Ecto neural progenitor cell (in vitro differentiated cells): ENCODE measurements at places on chromosomes 6 and 20.

DNA sequence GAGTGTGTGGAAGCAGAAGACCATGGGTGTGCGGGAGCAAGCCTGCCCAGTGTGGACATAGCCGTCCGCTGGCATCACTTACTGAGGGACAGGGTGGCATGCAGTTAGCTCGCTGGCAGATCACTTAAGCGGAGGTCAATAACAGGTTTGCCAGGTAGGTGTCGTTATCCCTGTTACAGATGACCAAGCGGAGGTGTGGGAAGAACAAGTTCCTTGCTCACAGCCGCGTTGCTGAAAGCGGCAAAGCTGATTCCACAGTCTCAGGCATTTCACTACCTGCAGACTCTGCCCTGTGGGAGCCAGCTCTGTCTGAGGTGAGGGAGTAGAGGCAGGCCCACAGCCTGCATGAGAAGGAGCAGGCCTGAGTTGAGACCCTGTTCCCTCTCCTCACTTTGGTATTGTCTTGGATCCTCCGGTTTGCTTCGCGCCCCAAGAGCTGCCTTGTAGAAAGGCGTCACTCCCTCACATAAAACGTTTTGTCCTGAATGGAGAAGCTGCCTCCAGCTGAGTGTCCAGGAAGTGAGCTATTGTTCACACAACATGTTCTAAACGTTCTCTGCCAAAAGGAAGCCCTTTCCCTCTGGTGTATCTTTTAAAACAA, 96.9 kb downstream of the TCP11 start:
- no peak for DNase-seq

DNA sequence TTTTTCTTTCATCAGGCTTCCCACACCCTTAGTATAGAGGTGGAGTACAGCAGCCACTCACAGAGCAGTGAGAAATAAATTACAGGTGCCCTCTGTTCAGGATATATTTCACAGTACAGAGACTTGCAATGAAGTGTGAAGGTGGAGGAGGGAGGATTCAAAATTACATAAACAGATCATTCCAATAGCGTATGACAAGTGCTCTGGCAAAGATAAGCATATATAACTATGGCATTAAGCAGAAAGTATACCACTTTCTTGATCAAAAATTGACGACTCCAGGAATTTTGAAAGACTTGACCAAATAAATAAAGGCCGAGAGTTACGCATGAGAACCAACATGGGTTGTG, 108.7 kb downstream of the GPX5 start:
- no peak for DNase-seq

DNA sequence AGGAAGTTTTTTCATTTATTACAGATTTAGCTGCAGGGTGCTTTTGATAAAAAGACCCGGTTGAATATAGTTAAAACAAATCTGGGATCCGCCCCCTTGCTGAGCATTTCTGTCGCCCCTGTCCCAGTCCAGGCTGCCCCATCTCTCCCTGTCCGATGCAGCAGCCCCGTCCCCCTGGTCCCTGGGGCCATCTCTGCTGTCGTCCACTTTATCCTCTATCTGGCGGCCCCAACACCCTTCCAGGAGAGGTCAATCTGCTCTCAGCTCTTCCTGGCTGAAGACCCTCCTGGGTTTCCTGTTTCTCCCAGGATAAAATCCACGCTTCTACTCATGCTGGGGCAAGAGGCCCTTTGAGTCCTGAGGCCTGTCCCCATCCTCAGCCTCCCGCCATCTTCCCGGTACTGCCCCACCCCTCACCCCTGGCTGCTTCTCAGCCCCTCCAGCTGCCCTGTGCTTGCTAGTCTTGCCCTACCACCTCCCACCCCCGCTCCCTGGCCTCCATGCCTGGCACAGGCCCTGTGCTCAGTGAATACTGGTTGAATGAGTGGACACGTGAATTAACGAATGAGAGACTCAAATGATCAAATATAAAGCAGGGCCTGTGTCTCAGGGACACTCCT, 16.0 kb upstream of the PHACTR3 start:
- DNase-seq = no peak

GRCh38 chr6:18117136-18117535, 5.3 kb downstream of the NHLRC1 start:
- DNase-seq = no peak

GRCh38 chr6:2920671-2921112, 17.6 kb upstream of the SERPINB9 start:
- no peak for DNase-seq

GRCh38 chr6:131400779-131401496, 172.1 kb upstream of the ARG1 start:
- DNase-seq = no peak

GRCh38 chr6:131129689-131130553, 5.3 kb upstream of the AKAP7 start:
- no peak for DNase-seq
